Forelimb muscle (tissue), 1 donor: ENCODE measurements at places on chromosomes 1 and 21. TPM values are rescaled to one million over a fixed set of nuclear protein-coding genes. Genes with fewer than 3 reads are reported as not detected.

DNA sequence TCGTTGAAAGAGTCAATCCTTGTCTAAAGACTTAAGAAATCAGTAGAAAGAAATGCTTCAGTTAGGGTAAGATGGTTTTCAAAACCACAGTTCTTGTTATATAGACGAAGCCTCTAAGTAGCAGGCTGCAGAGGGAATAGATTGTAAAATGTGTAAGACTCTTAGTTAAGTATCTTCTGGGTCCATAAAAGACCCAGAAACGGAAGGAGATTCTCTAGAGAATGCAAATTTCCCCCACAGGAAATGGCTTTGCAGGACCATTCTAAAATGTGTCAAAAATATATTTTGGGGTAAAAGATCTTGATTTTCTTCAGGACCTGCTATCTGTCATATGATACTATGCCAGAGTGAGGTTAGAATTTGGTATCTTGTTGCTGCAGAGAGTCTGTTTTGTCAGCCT is 13.4 kb downstream of the OR2T1 start:
- no peak for DNase-seq

- no peak for DNase-seq
Observed at GRCh38 chr1:38746402-38746935, 113.1 kb downstream of the RRAGC start.

GRCh38 chr1:222266223-222267196 is 281.4 kb downstream of the HHIPL2 start:
- no peak for DNase-seq

Gene OVAAL
- 0.09 TPM for polyA plus RNA-seq

- no peak for DNase-seq
Observed at GRCh38 chr1:205772607-205773032, 2.7 kb downstream of the RAB29 start.
